Activated CD8-positive, alpha-beta memory T cell treated with anti-CD3 and anti-CD28 coated beads, Interleukin-2, amount 10 ng/mL, durations not matched to agents 7 days and 5 days (primary cell): ENCODE measurements at places on chromosomes 4 and X.

- no peak for DNase-seq
Measured at GRCh38 chr4:172785613-172786012, 383.0 kb upstream of the GALNT7 start.

- no peak for DNase-seq
Measured at GRCh38 chr4:52684896-52685295, 25.8 kb upstream of the USP46 start.

GRCh38 chr4:123593655-123594054 lies 197.1 kb downstream of the SPRY1 start:
- DNase-seq = peak; percentile 56

DNA sequence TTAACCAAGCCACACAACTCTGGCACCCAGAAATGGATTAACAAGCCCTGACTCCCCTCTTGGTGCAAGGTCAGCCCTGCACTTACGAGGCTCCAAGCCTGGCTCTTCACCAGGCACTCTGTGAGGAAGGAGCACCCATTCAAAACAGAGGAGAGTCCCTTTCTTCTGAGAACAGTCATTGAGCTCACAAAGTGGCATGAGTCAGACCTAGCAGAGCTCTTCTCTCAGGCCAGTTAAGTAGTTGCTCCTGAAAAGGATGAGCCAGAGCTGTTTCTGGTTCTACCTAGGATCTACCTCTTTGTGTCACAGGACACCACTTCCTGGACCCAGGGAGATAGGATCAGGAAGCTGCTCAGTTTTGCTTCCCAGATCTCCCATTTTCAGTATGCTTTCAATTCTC lies 48.2 kb downstream of the EVC2 start:
- no peak for DNase-seq

DNA sequence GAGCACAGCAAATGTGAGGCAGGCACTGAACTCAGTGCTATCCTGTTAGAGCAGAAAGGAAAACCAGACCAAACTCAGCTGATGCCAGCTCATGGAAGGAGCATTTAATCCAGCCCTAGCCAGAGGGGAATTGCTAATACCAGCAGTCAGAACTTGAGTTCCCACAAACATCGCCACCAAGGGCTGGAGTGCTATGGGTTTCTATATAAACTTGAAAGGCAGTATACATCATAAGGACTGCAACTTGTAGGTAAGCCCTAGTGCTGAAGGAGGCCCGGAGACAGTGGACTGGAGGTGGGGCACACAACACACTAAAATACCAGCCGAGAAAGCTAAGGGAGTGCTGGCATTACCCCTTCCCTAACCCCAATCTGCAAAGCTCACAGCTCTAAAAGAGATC lies 440.2 kb downstream of the PRR32 start:
- DNase-seq = no peak

GRCh38 chrX:131595120-131595519 lies 51.2 kb downstream of the OR13H1 start:
- DNase-seq = no peak

DNA sequence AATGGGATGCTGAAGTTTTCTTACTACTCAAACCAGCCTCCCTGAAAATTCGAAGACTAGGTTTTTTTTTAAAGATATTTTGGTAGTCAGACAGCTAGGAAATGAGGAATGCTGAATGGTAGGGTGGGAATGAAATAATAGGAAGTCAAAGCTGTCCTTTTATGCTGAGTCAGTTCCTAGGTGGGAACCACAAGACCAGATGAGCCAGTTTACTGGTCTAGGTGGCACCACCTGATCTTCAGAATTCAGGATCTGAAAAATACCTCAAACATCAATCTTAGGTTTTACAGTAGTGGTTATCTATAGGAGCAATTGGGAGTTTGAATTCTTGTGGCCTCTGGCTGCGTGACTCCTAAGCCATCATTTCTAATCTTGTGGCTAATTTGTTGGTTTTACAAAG lies 183.1 kb upstream of the GALNT7 start:
- no peak for DNase-seq

GRCh38 chr4:1839282-1839681 lies 16.7 kb downstream of the LETM1 start:
- no peak for DNase-seq

- no peak for DNase-seq
Measured at GRCh38 chrX:66039944-66040343, at the start of gene VSIG4. Gene VSIG4, minus strand, starts transcription at chrX:66040080. Its CDS starts 82 bp downstream, at chrX:66039998.

GRCh38 chr4:182206266-182206665 lies 36.9 kb upstream of the TENM3 start:
- no peak for DNase-seq

DNA sequence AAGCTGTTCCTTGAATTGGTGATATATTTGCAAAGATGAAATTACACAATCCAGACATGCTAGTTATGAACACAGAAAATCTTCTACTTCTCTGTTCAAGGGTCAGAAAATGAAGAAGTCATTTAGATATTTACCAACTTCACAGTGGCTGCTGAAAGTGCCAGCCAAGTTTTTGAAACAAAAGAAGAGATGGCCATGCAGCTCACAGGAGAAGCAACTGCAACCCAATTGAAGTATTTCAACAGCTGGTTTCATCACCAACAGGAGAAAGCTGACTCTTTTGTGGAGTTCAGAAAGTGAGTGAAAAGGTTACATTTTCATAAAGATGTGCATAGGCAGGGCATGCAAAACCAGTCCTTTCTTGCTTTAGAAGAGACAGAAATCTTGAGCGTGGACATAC lies 70.1 kb upstream of the LSM6 start:
- DNase-seq = no peak

- no peak for DNase-seq
Measured at GRCh38 chr4:24219209-24219608, 329.4 kb upstream of the PPARGC1A start.

DNA sequence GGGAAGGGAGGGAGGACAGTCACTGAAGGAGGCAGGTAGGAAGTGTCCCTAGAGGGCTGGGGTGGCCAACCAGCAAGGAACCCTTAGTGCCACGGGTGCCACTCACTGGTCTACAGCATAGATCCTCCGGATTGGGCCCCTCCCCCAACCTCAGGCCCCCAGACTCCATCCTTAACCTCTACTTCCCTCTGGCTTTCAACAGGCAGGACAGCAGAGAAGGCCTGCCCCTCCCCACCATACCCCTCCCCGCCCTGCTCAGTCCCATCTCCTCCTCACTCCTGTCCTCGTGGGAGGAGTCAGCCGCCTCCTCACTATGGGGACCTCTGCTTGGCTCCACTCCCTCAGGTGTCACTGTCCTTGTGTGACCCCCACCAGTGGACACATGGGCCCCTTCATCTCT lies 77.7 kb upstream of the PSAPL1 start:
- no peak for DNase-seq

GRCh38 chrX:77597090-77597489 lies 149.9 kb downstream of the FGF16 start:
- DNase-seq = no peak

GRCh38 chrX:6777238-6778002 lies 242.5 kb upstream of the VCX3A start:
- DNase-seq = no peak

DNA sequence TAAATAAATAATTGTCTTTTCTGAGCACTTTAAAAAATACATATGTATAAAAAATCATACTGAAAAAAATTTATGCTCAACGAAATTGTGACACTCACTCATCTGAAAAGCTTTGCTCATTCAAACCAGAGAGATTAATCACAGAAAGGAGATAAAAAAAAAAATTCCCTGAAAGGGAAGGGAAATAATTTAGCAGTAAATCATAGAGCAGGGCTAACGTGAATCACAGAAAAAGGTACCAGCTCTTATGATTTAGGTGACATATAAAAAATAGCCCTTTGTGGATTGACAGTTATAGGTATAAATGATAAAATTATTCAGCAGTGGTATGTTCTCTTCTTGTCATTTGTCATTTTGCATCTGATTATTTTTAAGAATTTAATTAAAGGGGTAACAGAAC lies 552.7 kb upstream of the TENM3 start:
- DNase-seq = no peak

- DNase-seq = no peak
Measured at GRCh38 chrX:91039777-91040176, 394.9 kb upstream of the PABPC5 start.

DNA sequence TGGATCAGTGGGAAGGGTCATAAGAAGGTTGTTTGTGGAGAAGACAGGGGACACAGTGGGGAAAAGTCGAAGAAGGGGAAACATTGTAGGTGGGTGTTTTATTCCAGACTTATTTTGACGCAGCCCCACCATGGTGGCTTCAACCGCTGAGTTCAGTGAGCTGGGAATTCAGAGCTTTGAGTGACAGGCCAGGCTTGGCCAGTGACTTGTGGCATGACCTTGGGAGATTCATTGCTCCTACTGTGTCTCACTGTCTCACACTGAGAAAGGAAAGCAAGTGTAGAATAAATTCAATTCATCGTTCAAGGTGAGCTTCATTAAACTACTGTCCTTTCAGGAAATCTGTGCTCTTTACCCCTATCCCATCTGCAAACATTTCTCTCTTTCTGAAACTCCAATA lies 47.4 kb upstream of the SOD3 start:
- no peak for DNase-seq

DNA sequence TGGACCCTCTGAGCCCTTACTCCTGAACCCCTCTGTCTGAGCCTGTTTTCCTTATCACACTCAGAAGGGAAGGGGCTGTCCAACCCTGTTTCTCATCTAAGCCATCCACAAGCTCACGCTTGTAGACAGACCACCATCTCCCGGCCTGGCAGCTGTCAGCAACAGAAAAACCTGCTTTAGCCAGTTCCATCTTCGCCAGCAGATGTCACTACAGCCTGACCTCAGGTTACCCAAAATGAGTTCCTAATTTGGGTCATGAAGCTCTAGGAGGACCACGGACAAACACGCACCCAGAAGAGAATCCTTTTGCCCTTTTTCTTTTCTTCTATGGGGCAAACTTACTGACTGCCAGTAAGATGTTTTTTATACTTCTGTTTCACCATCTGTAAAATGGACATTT lies 445.4 kb downstream of the BCOR start:
- DNase-seq = peak; percentile 44

DNA sequence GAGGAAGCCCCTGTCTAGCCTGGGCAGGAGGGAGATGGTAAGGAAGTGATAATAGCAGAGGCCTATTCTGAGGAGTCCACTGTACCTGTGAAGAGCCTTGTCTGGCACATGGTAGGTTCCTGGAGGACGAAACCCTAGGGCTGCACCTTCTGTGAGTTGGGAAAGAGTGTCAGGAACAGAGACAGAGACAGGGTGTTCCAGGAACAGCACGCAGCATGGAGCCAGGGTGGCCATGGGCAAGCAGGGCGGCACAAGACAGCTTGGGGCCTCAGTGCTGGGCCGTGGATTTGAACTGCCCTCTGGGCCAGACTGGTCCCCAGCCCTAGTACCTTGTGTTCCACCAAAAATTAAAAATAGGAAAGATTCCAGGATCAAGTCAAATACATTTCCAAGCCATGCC lies 272.5 kb downstream of the EVC2 start:
- no peak for DNase-seq

DNA sequence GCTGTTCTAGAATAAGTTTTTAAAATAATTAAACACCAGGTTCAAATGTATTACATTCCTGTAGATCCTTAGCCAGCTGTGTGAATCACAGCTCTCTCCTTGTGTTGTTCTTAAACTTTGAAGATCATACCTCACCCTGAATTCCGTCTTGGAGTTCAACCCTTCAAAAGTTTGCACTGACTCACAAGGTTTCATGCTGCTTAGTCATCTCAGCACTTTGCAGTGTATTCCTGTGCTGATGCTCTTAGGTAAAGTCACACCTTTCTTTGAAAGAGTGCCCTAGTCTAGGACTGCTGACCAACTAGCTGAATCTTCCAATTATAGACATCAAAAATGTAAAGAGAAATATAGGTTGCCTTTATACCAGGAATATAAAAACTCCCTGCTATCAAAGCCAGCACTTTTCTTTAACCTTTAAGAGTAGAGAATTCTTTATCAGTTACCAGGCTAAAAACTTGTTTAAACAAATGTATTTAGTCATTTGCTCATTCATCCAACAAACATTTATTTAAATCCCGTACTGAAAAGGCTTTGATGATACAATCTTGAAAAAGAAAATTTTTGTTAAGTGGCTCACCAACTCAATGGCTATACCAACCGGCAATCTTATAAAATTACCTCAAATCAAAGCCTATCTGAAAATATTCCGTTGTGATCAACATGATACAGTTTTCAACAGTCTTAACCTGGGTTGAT lies 169.7 kb downstream of the RAP1GDS1 start:
- no peak for DNase-seq

DNA sequence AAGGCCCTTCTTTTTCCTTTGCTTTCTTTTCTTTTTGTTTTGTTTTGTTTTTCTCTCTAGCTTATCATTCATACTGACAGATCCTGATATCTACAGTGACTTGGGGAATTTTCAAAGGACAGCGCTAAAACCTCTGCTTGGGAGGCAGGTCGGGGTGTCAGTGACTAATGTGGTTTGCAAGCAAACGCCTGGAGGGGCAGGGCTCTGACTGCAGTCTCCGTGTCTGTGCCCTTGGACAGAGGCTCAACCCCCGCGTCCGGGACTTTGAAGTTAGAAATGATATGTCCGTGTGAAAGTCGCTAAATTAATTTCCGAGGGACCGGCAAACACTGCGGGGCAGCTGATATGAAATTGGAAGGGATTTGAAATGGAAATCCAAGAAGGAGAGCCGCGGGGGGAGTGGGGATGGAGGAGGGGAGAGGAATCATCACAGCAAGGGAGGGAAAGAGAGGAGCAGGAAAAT lies 312.4 kb downstream of the DHRSX start:
- no peak for DNase-seq

- DNase-seq = no peak
Measured at GRCh38 chr4:3879681-3880614, 113.8 kb downstream of the ADRA2C start.

GRCh38 chr4:141155586-141155985 lies 22.3 kb upstream of the RNF150 start:
- DNase-seq = no peak

DNA sequence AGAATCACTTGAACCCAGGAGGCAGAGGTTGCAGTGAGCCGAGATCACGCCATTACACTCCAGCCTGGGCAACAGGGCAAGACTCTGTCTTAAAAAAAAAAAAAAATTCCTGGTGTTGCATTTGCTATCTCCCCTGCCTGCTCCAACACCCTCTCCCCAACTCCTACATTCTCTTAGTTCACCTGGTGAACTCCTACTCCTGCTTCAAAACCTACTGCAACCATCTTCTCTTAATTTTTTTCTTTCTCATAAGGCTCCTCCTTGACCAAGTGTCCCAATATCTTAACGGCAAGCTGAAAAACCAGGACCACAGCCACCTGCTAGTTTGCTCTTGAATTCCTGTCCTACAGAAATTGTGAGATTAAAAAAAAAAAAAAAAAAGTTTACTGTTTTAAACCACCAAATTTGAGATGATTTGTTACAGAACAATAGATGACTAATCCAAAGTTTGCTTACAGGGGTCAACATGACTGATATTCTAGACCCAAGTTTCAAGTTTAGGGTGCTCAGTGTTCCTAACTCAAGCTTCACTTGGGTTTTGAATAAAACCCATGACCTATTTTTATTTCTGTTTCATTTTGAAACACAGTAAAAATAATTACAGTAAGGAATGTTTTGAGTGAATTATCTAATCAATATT lies 13.1 kb upstream of the ANXA5 start:
- DNase-seq = no peak

GRCh38 chr4:162170509-162170908 lies 6.7 kb upstream of the FSTL5 start:
- no peak for DNase-seq
